ENCODE measurements at places on chromosomes 13 and 19. TPM values are rescaled to one million over a fixed set of nuclear protein-coding genes. Genes with fewer than 3 reads are reported as not detected.

ACER1 gene
- total RNA-seq, result not detected

FAM98C gene
- 4.2 TPM for total RNA-seq

ANKRD24 gene
- 0.18 TPM for total RNA-seq

YIPF2 gene
- 61.5 TPM for total RNA-seq

IGLON5 gene
- not detected for total RNA-seq

PEG3 gene
- not detected for total RNA-seq

CBARP gene
- total RNA-seq, result 0.18 TPM

ZNF813 gene
- 6.1 TPM for total RNA-seq

ZNF530 gene
- total RNA-seq, result 6.6 TPM

C1QTNF9 gene
- total RNA-seq, result under 0.01 TPM
